ENCODE measurements at places on chromosomes 11 and 22.

DNA sequence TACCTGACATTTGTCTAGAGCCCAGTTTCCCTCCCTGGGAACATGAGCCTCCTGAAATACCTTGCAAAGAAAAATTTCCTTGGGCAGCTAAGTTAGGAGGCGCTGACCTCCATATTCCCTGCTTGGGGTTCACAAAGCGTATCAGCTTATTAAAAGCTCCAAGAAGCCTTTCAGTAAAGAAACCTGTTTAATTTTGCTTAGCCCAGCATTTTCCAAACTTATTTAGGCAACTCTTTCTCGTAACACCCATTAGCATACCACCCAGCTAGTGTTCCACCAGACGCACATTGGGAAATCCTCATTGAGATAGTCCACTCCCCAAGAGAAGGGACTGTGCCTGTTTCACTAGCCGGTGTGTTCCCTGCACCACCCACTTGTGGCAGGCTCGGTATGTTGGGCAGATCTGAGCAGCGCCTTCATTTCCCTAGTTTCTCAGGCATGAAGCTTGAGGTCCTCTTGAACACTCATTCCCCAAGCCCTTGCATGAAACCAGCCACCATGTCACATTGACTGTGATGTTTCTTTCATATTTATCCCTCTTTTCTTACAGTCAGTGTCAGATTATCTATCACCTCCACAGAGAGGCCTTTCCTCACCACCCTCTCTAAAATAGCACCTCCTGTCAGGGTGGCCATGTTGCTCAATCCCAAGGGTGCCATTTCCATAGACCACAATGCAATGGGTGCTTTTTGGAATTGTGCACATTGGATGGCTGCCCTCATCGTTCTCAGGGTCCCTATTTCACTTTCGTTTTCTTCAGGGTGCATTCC lies 12.5 kb upstream of the ELF5 start:
- no peak for DNase-seq

DNA sequence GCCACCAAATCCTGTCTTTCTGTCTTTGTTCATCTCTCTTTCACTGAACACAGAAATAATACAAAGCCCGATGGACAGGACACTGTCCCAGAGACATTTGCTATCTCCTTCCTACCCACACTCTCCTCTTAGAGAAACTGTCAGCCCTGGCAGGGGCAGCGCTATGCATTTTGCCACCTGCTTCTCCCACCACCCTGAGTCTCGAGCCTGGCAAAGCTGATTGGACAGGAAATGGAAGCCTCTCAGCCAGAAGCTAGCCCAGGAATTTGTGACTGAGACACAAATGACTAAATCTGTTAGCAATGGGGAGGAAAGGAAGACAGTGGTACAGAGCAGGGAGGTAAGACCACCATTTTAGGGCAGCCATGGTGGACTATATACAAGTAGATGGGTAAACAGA lies 14.9 kb upstream of the GALNT18 start:
- no peak for DNase-seq

- no peak for DNase-seq
Measured at GRCh38 chr11:27372164-27372563, 9.1 kb upstream of the CCDC34 start.

GRCh38 chr22:50473088-50473487 lies 1.7 kb downstream of the SBF1 start:
- no peak for DNase-seq

DNA sequence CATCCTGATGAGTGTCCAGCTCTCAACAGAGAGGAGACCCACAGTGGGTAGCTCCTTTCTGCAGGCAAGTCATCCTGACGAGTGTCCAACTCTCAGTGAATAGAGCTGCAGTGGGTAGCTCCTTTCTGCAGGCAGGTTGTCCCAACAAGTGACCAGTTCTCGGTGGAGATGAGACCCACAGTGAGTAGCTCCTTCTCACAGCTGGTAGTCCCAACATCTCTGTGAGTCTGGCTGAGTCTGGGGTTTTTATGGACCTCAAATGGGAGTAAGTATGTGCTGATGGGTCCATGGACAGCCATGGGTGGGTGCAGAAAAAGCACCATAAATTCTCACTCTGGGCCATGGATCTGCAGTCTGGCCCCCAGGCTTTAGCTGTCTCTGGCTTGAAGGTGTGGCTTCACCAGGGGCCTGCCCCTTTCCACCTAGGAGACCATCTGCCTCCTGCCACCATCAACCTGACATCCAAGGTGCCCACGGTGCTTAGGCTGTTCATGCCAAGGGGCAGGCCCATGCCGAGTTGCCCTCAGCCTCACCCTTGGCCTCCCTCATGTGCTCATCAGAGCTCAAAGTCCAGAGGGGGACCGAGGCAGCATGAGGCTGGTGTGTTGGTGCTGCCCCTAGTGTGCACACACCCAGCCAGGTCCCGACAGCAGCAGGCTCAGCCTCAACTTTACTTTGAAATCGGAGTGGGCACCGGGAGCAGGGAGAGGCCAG lies 15.3 kb downstream of the NPAT start:
- no peak for DNase-seq

DNA sequence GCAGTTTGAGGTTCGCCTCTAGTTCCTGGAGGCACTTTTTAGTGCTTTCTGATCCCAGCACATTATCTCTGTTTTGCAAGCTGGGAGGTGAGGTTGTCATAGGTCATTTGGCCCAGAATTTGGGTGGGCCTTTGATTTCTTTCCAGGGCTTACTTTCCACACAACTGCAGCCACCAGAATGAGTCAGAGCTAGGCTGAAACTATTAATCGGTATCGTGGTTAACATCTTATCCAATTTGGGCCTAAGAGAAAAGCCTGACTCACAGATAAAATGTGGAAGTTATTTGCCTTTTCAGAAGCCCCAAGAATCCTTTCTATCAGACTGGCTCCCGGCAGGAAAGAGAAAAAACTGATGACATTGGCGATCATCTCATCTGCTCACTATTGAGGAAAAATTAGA lies 166.4 kb downstream of the KIRREL3 start:
- no peak for DNase-seq

- DNase-seq = no peak
Measured at GRCh38 chr22:31091106-31091975, 10.2 kb downstream of the SMTN start.

DNA sequence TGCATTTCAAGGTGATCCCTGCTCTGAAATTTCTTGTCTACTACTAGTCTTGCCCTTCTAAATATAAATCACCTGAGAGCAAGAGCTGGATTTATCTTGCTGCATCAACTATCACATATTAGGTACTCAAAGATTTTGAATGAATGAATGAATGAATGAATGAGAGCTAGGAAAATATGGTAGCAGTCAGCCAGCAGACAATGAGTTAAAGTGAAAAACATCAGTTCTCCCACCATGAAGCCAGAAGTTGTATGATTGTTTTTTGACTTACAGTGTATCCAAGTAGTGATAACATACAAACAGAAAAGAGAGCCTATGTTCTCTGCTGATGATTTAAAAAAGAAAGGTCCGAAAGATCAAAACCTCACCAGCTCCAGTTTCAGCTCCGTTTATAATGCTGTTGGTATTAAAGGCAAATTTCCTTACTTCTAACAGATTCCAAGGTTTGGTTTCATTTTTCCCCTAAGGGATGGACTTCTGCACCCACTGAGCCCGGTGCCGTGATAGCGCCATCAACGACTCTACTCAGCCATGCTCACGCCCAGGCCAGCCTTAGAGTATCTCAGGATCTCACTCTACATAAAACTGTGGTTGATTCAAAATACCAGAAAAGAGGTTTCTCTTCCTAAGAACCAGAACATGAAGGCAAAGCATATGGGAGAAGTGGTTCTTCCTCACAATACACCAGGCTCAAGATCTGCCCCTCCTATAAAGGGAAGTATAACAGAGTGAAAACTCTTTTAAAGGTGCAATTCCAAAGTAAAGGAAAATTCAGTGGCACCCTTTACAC lies 92.0 kb downstream of the SGSM3 start:
- no peak for DNase-seq

DNA sequence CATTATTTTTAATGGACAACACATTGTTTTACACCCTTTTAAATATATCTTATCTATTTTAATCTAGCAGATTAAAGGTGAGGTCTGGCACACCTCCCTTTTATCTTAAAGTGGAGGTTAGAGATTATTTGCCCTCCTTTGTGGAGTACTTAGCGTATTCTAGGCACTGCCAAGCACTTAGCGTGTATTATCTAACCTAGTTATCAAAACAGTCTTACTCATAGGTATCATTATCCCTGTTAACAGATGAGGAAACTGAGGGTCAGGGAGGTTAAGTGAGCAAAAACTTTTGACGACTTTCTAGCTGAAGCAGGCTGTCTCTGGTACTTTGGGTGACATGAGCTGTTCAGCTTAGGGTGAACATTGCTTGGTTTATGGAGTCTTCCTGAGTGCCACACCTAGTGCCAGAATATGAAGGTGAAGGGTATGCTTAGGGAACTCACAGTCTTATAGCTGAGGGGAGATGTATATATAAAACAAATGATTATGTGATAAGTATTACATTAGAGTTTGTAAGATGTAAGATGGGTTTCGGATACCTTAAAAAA lies 55.0 kb downstream of the ZNRF3 start:
- DNase-seq = no peak

- no peak for DNase-seq
Measured at GRCh38 chr11:73598719-73599379, 937 bp upstream of the FAM168A start.
